ENCODE measurements at places on chromosomes 3 and 15.

DNA sequence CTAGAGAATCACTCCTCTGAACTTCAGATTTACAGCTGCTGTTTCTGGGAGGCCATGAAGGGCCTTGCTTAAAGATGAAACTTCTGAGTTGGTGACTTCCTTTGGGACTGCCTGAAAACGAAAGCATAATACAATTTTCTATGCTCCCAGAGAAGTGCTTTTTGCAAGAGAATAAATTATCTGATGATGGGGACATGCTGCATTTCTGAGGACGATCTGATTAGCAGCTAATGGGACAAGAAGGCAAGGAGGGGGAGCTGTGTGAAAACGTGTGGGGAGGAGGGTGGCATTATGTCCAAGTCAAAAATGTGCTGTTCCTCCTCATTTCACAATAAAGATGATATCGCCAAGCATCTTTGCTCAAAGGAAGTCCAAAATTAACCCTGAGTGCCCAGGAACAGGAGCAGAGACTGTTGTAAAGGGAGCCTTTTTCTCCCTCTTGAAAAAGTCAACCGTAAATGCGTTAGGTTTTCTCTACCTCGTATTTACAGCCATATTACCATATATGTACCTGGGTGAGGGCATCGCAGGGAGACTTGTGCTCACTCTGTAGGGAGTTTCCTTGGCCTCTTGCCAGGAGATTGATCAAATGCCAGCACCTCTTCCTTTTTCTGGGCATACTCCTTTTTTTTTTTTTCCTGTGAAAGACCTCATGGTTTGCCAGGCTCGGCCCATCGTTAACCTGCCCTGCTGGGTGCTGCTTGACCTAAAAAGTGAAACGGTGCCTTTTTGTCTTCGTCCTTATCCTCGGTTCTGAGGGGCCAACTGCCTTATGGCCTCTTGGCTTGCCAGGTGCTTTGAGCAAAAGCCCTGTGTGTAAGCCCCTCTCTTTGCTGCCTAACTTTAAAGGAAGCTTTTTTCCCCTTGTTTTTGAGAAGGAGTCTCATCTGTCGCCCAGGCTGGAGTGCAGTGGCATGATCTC lies 11.5 kb downstream of the ITPR1 start:
- no peak for DNase-seq

DNA sequence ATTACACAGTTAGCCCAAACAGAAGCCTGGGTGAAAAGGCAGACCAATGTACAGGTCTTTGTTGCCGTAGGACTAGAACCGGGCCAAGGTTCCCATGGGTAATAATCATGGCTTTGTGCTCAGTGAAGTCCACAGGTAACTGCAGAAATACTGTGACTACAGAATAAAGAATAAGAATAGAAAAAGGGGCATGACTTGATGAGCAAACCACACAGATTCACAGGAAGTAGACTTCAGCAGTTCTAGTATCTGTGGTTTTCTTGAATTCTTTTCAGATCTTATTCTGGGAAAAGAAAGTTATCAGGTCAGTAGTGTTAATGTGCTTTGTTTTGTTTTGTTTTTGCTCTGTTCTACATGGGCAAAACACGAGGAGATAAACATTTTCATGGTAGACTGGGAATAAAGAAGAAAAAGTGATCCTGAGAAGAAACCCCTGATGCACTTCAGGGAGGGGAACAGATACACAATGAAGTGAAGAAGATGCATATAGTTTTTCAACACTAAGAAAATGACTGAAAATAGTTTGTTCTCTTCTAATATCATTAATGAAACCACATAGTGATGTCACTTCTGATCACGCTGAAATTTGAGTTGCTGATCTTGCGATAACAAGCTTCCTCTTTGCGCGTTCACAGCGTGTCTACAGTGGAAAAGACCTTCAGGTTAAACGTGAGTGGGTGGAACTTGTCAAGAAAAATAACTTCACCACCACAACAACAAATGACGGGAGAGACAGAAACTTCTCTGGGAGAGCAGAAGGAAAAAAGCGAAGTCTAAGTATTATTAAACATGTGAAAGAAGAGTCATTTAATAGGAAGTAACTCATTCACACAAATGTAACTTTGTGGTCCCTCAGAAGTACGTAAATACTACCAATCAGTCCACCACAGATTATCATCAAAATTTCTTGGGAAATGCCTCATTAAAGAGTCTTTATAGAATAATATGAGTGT lies 315.8 kb upstream of the SATB1 start:
- DNase-seq: no peak

DNA sequence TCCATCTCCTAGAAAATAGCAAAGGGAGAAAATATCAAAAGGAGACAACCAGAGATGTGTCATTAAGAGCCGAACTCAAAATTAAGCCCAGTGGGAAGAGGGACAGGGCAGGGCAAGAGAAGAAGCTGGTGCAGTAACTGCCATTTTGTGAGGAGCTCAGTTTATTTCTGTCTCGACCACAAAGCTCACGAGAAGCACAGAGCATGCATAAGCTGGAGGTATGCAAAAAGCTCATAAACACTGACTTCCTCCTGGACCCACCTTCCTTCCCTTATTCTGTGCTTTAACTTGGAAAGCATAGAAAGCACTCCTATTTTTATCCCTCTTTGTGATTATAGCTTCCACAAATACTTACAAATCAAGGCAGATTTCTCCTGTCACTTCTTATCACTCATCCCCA lies 81.3 kb downstream of the DGKG start:
- no peak for DNase-seq

GRCh38 chr3:186955898-186956696 lies 25.8 kb downstream of the ST6GAL1 start:
- DNase-seq: no peak

DNA sequence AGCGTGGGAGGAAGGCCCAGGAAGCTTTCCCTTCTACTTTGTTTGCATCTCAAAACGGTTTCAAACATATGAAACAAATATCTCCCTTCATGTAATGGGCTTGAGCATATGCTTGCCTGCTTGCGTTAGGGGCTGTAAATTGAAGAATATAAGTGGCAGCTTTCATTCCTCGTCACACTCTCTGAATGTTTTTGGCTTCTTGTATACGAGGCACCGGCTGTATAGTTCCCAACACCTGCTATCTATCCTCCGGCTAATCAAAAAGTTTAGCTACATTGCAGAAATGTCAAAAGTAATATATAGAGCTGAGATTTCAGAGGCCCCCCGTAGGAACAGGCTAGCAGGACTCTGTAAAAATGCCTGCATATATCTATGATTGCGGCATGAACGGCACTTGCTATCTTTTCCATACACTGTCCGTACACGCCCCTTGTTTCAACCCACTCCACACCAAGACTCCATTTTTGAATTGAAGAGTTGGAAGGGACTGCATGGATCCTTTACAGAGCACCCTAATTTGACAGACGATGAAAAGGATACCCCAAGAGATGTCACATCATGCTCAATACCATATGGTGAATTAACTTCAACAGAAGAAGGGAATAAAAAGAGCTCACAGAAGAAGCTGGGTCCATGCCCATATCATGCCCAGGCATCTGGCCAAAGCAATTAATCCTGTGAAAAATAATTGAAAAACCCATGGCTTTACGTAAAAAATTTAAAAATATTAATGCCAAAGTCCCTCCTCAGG lies 2.5 kb downstream of the MASP1 start:
- no peak for DNase-seq

- no peak for DNase-seq
Observed at GRCh38 chr3:133452641-133453319, 52.9 kb downstream of the BFSP2 start.

GRCh38 chr15:66580643-66581042 lies 14.8 kb upstream of the LCTL start:
- no peak for DNase-seq

DNA sequence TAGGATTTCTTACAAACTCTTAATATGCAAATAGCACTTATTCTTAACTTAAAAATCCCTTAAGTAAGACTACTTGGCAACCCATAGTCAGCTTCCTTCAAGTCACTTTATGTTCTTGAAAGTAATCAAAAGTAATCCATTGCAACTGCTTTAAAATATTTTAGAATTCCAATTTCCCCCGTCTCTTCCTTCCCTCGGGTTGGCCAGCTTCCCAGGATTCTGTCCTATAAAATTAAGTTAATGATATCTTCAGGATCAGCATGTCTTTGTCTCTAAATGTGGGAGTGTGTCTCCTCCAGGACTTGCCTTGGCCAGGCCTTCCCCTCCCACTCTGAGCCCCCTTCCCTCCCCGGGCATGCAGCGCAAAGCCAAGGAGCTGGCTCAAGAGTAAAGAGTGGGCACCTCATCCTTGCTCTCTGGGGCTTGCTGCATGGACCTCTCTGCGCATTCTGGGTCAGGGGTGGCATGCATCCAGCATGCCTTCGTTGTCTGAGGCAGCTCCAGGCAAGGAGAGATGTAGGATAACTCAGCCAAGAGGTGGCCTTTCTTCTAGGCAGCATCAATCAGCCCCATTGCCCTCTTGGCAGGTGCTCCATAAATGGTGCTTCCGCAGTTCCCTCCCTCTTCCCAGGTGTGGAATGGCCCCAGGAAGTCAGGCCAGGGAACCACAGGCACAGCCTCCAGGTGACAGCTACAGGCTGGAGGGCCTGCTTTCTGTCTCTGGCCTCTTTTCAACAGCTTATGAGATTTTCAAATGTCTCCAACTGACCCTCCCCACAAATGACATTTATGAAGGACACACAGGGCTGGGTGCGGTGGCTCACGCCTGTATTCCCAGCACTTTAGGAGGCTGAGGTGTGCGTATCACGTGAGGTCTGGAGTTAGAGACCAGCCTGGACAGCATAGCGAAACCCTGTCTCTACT lies 108.7 kb upstream of the ALDH1A3 start:
- DNase-seq: no peak

DNA sequence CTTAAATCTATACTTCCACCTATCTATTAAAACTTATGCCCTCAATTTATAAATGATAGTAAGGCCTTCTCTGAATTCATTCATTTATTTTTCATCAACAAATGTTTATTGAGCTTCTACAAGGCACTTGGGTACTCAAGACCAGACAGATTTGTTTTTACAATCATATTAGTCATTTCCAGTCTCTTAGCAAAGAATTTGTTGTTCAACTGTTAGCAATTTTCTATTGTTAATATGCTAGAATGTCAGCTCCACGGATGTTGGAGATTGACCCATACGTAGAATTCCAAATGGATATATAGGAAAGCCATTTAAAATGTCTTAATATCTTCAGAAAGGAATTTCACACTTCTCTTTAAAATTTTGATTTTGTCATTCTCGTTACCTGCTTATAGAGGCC lies 36.7 kb downstream of the ZBTB38 start:
- DNase-seq: no peak

GRCh38 chr15:95690631-95691340 lies 639.7 kb upstream of the NR2F2 start:
- no peak for DNase-seq

GRCh38 chr3:11167590-11167989 lies 13.3 kb downstream of the HRH1 start:
- DNase-seq: no peak

DNA sequence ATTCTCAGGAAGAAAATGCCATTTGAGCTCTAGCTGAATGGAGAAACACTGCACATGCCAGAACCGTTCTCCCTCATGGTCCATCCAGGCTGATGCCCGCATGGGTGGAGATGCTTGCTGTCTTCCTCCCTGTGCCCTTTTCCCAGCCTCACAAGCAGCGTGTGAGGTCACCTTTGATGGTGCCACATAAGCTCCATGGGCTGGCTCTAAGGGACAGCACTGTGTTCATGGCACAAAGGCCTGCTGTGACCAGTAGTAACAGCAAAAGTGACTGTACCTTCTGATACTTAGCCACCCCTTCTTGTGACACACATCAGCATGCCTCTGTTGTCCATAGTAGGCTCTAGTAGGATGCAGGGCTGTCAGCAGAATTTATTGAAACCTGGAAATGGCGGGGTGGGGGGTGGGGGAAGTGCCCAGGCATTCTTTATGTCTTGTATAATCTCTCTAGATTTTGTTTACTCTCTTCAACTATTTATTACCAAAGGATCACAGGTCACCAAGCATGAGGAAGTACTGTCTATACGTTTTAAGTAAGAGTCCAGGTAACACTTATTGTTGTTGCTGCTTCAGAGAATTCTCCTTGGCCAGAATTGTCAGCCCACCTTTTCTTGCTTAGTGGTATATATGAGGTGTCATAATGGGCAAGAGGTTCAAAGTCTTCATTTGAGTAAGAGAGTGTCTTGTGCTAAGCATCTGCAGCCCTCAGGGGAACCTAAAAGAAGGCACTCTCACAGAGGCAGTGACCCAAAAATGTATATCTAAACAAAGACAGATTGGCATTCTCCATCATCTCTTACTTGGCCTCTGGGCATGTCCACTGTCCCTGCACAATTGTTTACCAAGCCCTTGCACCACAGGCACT lies 56.5 kb downstream of the RAB7A start:
- DNase-seq: no peak

DNA sequence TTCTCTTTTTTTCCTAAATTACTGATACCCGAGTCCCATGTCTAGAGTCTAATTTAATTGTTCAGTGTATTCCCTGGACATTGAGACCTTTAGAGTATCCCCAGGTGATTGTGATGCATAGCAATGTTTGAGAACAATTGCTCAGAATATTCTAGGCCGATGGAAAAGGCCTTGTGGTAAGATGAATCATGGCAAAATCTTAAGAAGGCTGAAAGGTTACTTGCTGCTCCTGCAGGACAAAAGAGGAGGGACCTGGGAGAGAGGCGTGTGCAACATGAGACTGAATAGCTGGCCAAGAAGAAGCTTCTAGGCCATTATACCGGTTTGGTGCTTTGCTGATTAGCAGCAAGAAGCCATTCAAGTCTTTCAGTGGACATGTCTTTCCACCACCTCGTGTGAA lies 256.6 kb downstream of the ROBO2 start:
- DNase-seq: no peak

GRCh38 chr3:42165211-42165610 lies 74.1 kb downstream of the TRAK1 start:
- DNase-seq: no peak

GRCh38 chr3:105791919-105792786 lies 76.7 kb downstream of the CBLB start:
- DNase-seq: no peak

DNA sequence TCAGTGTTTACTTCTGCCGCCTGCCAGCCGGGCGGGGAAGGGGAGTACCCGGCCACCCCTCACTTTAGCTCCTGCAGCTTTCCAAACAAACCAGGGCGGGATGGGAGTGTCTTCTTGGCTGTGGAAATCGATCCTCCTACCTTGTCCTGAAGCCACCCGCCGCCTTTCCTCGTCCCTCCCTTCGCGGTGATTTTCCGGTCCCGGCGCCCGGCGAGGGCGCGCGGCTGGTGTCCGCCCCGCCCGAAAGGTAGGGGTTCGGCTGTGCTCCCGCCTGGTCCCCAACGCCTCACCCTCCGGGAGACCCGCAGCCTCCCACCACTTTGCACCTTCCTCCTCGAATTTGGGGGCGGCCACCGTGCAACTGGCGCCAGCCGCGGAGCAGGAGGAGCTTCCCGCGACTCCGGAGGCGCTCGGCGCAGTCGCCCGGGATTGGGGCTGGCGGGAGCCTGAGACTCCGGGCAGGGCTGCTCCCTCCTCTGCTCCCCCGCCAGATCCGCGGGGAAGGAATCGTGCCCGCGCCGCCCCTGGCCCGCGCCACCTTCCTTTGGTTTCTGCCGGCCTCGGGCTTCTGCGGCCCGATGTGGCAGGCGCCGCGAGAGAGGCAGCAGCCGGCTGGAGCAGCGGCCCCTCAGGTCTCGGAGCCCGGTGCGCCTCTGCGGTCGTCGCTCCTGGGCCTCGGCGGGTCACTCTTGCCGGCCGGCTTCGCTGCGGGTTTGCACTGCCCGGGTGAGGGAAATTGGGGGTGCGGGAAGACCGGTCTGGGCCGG lies 30.7 kb upstream of the ST3GAL6 start:
- peak; percentile 39 for DNase-seq

Data from GM12891 (cell line).